ENCODE measurements at places on chromosomes 11 and 22.

GRCh38 chr22:48606684-48607307 lies 1220.9 kb downstream of the BRD1 start:
- DNase-seq = no peak

DNA sequence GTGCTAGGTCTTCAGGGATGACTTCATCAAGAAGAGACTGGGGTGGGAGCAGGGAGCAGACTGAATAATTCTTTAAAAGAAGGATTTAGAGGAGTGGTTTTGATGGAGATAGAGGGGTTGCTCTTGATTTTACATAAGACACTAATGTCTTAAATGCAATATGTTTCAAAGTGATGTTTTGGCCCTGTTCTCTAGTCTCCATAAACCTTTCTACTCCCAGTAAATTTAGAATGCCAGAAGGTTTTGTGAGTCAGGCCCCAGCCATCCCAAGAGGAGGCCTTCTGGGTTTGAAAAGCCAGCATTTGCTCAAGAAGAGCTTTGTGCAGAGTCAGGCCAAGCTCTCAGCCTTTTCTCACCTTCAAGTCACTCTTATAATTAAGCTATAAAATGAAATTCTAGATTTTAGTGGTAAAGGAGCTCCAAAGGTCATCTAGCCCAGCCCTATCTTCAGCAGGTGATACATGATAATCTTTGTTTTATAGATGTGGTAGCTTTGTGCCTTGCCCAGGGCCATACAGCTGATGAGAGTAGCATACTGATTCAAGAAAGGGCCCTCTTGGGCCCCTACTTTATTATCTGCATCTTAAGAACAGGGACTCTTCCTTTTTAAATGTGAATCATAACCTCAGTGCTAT lies 122.8 kb upstream of the MTNR1B start:
- DNase-seq = no peak

GRCh38 chr11:109960831-109961230 lies 132.4 kb upstream of the ZC3H12C start:
- no peak for DNase-seq

- no peak for DNase-seq
Observed at GRCh38 chr11:104946907-104947306, 21.5 kb downstream of the CASP4 start.

GRCh38 chr11:110293389-110293788 lies 3.0 kb downstream of the RDX start:
- DNase-seq = no peak

DNA sequence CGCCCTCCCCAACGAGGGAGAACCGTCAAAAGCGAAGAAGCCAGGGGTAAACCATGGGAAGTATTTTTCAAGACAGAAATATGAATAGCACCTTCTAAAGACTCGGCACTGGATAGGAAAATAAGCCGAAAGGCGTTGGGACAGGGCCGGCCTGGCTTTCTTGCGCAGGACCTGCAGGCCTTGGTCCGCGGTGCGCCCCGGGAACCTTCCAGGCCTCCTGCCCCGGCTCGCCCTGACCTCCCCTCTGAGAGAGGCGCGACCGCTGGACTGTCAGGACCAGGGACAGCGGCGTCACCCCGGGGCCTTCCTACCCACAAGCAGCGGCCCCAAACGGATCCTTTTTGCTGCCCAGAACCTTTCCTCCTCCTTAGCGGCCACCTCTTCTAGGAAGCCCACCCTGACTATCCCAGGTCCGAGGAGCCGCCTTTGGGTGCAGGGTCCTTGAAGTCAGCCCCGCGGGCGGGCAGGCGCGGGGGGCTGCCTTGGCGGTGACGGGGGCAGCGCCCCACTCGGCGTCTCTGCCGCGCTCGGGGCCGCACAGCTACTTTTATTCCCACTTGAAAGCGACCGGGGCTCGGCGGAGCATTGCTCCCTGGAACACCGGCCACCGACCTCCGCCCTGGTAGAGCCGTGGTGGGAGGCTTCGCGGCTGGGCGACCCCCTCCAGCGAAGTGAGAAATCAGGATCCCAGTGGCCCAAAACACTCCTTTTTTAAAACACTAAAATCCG lies 650 bp upstream of the MAPK11 start:
- DNase-seq = no peak

DNA sequence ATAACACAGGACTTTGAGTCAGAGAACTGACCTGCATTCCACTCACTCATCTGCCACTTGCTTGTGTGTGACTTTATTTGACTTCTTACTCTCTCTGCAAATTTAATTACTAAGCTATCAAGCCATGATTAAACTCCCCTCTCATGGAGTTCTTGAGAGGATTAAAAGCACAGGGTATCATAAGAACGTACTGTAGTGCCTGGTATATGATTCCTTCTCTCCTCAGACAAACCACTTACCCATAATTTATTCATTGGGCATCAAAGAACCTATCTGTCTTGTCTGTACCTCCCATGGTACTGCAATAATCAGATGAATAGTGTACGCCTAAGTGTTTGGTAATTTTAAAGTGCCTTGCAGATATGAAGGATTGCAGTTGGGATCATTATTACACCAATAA lies 130.6 kb upstream of the UBASH3B start:
- no peak for DNase-seq

DNA sequence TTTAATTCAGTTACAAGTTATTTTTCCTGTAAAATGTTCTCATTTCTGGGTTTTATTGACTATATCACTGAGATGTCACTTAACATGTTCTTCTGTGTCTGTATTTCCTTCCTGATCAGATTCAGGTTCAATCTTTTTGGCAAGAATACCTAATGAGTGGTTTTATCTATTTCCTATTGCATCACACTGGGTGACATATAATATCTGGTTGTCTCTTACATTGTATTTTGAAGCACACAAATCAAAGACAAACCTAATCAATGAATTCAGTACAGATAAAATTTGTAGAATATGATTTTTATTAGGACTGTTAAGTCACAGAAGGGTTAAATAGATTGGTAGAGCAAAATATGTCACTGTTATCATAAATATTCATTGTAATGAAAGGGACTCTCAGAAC lies 60.4 kb downstream of the BCL2L13 start:
- no peak for DNase-seq

Measured in NCI-H1930 (cell line).